Activated CD4-positive, alpha-beta memory T cell treated with anti-CD3 and anti-CD28 coated beads, Interleukin-2, amount 10 ng/mL, durations not matched to agents 7 days and 5 days (primary cell): ENCODE measurements at places on chromosomes 4 and X.
A peak's percentile ranks its signal among the peaks of the same experiment; 100 is the strongest.

DNA sequence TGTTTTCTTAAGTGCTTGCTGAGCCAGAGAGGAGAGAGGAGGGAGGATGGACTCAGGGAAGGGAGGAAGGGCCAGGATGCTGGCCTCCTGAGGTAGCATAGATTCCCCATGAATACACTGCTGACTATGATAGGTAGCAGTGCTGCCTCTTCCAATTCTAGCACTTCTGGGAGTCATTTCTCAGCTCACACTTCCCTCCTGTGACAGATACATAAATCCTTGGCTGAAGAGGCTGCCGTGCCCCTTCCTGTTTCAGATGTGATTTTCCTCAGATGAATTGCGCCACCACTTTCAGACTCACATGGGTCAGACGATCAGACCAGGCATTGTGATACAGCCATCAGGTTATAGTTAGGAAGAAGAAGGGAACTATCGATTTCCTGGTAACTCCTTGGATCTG lies 22.4 kb downstream of the TSC22D3 start:
- no peak for DNase-seq

- DNase-seq: no peak
Observed at GRCh38 chr4:5611750-5612149, 96.6 kb downstream of the EVC2 start.

- no peak for DNase-seq
Observed at GRCh38 chrX:21469071-21469470, 94.9 kb downstream of the CNKSR2 start.

DNA sequence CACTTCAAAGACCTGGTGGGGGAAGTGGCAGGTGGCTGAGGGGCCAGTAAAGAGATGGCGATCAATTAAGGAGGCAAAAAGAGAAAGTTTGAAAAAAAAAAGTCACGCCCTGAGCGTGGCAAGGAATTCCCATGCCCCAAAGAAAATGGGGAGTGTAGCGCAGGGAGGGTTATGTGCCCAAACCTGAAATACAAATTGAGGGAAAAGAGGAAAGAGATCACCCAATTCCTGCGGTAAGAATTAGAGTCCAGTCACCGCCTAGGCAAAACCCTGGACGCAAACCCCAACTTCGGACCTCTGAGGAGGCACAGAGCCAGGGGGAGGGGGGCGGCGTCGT lies 595 bp downstream of the ENOX2 start:
- DNase-seq: no peak

- DNase-seq: peak; percentile 85
Observed at GRCh38 chrX:107672955-107673378, 44.7 kb downstream of the PRPS1 start.

- no peak for DNase-seq
Observed at GRCh38 chr4:158845311-158846041, 76.7 kb downstream of the FNIP2 start.

GRCh38 chr4:7938266-7938608 lies 1.4 kb downstream of the AFAP1 start:
- no peak for DNase-seq

- no peak for DNase-seq
Observed at GRCh38 chr4:14726877-14727361, 275.4 kb upstream of the CPEB2 start.

DNA sequence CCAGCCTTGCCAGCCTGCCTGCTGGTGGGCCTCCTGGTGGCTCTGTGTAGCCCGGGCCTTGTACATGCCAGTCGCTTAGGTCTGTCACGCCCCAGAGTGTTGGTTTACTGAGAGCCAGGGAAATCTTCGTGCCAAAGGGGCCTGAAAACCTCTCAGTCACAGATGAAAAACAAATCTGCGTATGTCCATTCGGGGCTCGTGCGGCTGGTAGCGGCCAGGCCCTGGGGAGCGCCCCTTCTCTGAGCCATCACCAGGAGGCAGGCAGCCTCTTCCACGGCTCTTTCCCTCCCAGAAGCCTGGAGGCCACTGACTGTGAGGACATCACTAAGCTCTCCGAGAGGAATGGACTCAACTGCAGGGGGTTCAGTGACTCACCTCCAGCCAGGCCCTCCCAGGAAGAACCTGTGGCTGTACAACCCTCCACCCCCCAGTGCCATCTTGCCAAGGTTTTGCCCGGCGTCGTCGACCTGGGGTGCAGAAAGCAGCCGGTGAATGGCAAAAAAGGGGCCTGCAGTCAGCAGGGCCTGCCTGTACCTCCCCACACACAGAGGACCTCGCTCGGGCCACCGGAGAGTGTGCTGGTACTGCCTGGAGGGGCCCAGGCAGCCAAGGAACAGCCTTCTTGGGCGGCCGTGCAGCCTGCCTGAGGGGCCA lies 162.2 kb downstream of the BCOR start:
- no peak for DNase-seq

- DNase-seq: no peak
Observed at GRCh38 chrX:40973619-40974018, 111.6 kb upstream of the USP9X start.

DNA sequence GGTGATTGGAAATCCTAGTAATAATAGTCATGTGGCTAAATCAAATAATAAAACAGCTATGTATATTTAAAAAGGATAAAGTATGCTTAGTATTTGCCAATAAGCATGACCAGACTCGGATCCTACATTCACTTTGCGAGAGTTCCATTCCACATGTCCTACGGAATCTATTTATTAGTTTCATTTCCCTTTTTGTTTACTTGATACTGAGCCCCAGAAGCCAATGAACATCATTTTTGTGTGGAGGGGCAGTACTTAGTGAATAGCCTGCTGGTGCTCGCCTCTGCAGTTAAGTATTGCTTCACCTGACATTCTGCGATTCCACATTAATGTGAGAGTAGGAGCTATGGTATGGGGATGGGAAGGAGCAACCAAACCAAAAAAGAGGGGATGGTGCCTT lies 58.5 kb upstream of the NAP1L5 start:
- no peak for DNase-seq

DNA sequence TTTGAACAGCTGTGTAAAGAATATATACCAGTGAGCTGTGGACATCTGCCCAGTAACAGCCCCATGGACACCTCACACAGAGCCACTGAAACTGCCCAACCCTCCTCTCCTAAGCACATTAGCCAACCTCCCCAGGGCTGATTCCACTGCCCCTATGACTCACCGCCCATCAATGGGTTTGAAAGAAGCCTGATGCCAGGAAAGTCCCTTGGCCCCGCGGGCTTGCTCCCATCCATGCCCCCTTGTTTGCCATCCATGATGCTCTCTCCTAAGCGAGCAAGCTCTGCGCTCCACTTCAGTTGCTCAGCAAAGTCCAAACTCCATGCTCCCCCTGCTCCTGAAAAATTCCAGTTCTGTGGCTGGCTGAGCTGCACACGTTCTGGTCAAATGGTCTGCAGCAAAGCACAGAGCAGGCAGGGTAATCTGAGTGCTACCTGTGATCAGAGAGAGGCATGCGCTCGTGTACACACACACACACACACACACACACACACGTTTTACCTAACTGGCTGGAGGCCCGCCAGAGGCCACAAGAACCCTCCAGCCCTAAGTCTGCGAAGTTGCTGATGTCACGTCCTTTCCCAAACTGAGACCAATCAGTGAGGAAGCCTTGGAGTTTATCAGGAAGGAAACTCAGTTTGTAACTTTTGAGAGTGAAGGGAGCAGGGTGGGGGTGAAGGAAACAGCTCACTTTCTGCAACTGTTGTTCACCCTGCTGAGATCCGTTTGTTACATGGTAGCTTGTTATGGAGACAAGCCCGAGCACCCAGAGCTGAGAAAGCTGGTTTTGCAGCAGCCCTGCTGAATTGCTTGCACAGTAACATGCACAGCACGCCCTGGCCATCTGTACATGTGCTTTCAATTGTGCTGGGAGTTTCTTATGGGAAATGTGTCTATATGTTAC lies at the start of gene ASB9:
Gene ASB9 (minus strand): TSS at position 466 of the 904 bp plus-strand sequence. CDS start 209 bp downstream, at position 257.
- peak; percentile 15 for DNase-seq

GRCh38 chr4:36241771-36242170 lies 2.5 kb downstream of the ARAP2 start:
- no peak for DNase-seq

GRCh38 chr4:77921701-77922100 lies 59.1 kb downstream of the MRPL1 start:
- no peak for DNase-seq

GRCh38 chr4:10295301-10295700 lies 161.9 kb downstream of the ZNF518B start:
- no peak for DNase-seq

DNA sequence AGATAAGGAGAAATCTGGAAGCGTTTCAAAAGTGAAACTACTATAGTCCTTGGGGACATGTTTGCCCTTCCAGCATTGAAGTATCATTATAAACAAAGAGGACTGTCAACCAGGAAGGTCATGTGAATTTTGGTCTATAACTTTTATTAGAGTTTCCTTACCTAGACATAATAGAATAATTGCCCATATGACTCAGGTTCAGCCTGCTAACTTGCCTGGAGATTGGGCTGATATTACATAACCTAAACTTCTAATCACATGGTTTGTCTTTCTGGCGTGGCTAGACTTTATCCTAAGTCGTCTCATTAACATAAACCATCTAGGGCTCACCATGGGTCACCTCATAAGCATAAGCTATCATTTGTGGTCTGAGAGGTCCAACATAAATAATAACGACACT lies 775.9 kb downstream of the CENPC start:
- no peak for DNase-seq

- no peak for DNase-seq
Observed at GRCh38 chr4:167893531-167893930, 198.8 kb upstream of the ANXA10 start.

DNA sequence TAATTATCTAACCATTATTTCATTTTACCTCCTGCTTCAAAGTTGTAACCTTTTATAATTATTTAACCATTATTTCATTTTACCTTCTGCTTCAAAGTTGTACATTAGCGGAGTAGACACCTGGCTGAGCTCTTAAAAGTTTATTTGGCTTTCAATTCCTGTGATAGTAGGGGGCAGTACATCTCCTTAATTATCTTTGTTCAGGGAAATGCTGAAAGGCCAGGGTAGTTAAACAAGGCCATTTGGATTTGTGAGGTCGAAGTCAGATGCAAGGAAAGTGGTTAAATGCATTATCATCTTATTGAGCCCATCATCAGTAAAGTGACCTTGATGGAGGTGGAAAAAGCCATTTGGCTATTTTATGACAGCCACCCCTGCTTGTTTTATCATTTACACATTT lies 210.6 kb downstream of the TENM3 start:
- DNase-seq: no peak

- no peak for DNase-seq
Observed at GRCh38 chr4:123507376-123507775, 110.8 kb downstream of the SPRY1 start.

- DNase-seq: no peak
Observed at GRCh38 chrX:925652-926061, 286.8 kb downstream of the CRLF2 start.

GRCh38 chr4:95289028-95289634 lies 259.6 kb downstream of the UNC5C start:
- no peak for DNase-seq

DNA sequence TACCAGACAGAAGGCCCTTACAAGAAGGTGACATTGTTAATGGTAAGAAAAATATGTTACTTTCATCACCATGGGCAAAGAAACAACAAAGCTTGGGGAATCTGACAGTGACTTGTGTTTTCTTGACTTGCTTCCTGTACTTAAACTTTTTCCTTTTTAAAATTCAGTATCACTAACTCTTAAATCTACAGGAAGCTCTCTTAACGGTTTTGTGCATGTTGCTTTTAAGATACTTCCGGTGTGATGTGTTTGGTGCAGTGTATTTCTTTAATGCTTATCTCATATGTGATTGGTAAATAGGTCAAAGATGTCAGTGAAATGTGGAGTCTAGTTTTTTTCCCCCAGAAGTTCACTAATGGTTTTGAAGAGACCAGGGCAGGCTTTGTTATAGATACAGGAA lies 45.2 kb downstream of the ADH5 start:
- DNase-seq: no peak

GRCh38 chr4:141174457-141174856 lies 41.2 kb upstream of the RNF150 start:
- no peak for DNase-seq

DNA sequence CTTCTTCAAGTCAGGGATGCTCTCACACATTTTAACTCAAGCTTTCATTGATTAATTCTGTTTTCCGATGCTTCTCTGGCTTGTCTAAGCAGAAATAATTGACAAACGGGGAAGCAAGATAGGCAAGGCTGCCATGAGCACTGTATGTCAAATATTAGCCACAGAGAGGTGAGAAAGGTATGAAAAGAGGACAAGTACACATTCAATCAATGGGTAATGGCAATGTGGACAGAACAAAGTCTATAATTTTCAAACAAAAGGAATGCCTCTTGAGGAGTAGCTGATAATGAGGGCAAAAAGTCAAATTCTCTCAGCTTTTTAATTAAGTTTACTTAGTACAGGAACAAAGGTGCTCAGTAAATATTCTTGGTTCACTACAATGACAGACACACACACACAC lies 19.6 kb downstream of the COX7B2 start:
- DNase-seq: no peak

GRCh38 chrX:30270639-30271038 lies 23.7 kb downstream of the MAGEB1 start:
- DNase-seq: no peak

DNA sequence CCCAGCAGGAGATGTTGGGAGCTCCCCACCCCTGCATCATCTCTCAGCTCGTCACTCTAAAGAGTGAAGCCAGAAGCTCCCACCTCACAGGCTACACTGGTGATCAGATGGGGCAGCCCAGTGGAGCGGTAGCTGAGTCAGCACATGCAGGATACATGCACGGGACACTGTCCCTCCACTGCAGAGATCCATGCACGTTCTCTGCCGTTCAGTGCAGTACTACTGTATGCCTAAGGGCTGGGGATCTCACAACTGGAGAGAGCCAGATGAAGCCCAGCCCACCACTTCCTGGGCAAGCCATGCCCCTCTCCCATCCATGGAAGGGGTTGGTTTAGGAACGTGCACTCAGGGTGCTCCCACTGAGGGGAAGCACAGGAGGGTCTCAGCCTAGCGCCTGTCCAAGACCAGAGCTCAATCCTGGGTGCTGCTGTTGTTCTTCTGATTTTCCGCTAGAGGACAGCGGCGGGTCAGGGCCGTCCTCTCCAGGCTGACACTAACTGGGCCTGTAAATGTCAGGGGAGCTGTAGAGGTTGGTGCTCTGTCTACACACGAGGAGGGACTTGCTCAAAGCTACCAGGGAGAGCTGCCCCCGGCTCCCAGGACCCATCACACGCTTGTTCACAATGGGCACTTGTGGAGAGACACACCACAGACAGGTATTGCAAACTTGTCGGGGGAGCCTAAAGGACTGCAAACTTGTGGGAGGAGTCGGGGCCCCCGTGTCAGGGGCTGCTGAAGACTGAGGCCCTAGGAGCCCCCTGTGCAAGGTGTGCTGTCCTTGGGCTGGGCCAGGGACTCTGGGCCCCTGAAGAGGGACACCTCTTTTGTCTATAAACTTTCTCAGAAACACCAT lies 18.2 kb upstream of the ABLIM2 start:
- DNase-seq: peak; percentile 48

- DNase-seq: no peak
Observed at GRCh38 chr4:95108883-95109421, 351.2 kb downstream of the BMPR1B start.

DNA sequence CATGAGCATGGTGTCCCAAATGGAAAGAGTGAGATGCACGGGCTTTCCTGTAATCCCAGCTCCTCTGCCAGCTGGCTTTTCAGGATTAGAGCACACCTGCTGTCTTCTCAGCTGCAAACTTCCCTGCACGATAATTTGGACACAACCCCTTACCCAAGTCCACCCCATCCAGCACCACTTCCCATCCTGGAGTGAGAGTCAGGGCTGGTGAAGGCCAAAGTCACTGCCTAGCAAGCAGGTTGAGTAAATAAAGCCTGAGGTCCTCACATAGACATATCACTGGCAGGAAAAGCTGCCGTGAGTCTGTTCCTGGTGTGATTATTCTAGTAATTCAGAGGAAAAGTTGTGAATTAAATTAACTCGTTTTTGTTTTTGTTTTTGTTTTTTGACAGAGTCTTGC lies 113.9 kb upstream of the MBNL3 start:
- no peak for DNase-seq

GRCh38 chr4:177546745-177547144 lies 104.5 kb upstream of the AGA start:
- DNase-seq: no peak
